HCEC 1CT (cell line): ENCODE measurements at places on chromosomes 13 and 19.

- no peak for DNase-seq
These were observed 1.0 kb downstream of the PDX1 start for GRCh38 chr13:27920677-27921420.

GRCh38 chr19:4981681-4981958, 12.7 kb downstream of the KDM4B start:
- DNase-seq, result no peak

GRCh38 chr13:45721203-45721731, 19.1 kb downstream of the CBY2 start:
- no peak for DNase-seq

DNA sequence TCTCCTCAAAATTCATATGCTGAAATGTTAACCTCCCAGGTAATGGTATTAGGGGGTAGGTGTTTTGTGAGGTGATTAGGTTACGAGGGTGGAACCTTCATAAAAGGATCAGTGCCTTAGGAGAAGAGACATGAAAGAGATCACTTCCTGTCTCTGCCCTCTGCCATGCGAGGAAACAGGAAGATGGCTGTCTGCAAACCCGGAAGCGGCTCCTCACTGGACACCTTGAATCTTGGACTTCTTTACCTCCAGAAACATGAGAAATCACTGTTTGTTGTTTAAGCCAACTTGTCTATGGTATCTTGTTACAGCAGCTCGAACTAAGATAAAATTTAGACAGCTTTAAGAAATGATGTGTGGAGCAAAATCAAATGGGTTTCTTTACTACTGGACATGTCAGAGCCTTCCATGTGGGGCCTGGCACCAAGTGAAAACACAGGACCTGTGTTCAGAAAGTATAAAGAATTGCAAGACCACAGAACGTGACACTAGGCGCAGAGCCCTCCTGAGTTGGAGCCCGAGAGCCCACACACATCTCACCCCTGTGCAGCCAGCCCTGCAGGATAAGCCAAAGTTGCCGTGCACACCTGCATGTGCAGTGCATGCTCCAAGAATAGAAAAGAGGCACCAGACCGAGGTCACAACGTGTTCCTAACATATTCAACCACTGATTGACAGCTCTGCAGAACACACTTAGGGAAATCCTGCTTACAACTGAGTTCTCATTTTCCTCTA, 112.5 kb upstream of the UQCRFS1 start:
- no peak for DNase-seq

DNA sequence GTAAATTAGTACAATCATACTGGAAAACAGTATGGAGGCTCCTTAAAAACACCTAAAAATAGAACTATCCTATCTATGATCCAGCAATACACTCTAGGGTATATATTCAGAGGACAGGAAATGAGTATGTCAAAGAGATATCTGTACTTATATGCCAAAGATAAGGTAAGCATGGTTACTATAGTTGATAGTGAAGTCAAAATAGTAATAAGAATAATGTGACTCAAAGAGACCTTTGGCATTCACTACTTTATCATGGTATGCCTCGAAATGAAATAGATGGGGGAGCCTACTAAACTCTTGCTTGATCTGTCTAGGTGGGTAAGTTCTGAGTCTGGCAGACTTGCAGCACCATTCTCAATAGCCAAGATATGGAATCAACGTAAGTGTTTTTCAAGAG, 30.3 kb downstream of the FXYD5 start:
- DNase-seq, result no peak

GRCh38 chr13:110677731-110678545, 28.0 kb downstream of the CARS2 start:
- no peak for DNase-seq

DNA sequence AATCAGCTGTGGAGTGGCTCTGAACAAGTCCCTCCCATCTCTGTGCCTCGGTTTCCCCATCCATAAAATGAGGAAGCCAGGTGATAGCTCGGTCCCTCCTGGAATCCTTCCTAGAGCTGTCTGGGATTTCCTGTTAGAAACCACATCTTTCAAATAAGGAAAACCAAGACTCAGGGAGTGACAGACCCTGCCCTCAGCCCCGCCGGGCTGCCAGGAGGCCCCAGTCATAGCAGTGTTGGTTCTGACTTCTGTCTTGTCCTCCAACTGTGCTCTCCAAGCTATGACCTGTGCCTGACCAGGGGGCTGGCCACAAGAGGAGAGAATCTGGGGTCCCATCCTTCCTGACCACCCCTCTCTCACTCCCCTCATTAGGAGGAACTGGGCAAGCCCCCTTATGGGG, 1.1 kb upstream of the SHD start:
- DNase-seq, result no peak

DNA sequence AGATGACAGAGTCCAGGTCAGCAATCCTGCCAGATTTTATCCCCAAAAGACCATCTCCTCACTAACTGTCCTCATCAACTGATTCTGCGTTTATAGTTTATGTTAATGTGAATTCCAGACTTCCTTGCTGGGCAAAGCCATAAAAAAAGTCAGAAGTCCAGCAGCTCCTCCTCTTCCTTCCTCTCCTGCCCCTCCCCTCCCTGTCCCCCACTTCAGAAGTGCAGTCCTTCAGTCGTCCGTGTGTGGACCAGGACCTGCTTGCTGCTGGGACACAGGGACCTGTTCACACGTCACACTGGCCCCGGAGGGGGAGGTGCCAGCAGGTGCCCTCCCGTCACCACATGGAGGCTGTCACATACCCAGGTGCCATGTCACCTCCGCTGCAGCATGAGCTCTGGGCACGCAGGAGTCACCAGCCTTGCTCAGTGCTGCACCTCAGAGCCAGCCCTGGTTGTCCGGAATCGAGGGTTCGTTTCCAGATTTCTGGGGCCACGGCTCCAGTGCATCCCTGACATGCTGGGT, 4.0 kb upstream of the MCF2L start:
- DNase-seq, result no peak

DNA sequence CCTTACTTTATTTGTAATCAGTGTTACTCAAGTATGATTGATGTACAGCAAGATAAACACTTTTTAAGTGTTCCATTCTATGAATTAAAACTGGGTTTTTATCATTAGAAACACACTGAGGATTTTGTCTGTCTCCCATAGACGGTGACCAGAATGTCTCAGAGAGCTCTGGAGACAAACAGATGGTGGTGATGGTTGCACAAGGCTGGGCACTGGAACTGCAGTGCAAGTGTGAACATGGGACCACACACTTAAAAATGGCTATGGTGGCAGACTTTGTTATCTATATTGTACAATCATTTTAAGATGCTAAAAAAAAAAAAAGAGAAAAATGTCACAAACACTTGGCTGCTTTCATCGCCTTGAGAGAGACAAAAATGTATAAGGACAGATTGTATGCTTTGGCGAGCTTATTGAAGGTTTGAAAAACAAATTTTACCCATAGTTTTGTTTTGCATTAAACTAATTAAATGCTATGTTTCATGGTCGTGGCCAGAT, 273.0 kb downstream of the SHISA2 start:
- DNase-seq, result no peak

- peak; percentile 60 for DNase-seq
These were observed 66.6 kb downstream of the SPRYD7 start for GRCh38 chr13:49869519-49869918.

- no peak for DNase-seq
These were observed 224.5 kb downstream of the GPC5 start for GRCh38 chr13:91622778-91623550.

GRCh38 chr13:50762969-50763567, 80.4 kb downstream of the DLEU7 start:
- DNase-seq, result no peak

GRCh38 chr13:31965361-31966066, 66.1 kb upstream of the FRY start:
- DNase-seq, result no peak

- DNase-seq, result no peak
These were observed 5.1 kb upstream of the LIN7B start for GRCh38 chr19:49109051-49109450.

- no peak for DNase-seq
These were observed 1576.7 kb downstream of the SLITRK1 start for GRCh38 chr13:82305588-82305987.

DNA sequence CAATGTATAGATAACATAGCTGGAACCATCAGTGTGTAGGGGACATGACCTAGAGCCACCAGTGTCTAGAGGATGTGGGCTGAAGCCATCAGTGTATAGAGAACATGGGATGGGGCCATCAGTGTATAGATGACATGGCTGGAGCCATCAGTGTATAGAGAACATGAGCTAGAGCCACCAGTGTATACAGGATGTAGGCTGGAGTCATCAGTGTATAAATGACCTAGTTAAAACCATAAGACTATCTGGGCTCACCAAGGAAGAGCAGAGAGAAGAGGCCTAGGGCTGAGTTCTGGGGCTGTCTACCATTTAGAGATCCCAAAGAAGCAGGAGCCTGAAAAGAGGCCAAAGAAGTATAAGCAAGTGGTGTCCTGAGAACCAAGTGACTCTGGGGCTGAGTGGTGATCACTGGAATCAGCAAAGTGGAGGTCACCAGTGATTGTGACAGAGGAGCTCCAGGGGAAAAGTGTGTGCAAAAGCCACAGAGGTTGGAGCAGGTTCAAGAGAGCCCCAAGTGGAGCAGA, 41.0 kb downstream of the RFX2 start:
- DNase-seq, result no peak

DNA sequence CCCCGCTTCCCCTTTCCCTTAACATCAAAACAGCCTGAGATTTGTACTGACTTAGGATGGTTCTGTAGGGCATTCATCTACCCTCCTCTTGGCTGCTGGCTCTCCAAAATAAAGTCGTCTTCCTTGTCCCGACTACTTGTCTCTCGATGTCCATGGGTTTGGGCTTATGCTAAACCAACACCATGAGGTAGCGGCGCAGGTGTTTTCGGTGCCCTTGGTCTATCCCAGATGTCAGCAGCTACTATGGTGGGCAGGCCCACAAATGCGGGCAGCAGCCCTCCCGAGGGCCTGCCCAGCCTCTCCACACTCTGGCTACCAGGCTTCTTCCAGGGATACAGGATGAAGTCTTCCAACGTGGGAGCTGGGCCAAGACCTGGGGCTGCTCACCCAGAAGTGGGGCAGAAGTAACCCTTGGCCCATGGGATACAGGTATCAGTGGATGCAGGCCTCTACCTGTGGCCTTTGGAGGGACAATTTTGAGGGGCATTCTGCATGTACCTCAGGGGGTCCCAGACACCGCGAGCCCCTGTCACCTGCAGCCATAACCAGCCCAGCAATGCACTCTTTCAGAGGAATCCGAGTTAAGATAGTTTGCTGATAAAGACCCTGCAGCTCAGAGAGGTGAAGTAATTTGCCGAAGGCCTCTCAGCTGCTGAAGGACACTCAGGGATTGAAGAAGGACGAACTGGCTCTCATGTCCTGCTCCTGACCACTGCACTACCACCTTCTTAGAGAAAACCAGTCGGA, 47.8 kb upstream of the VSTM2B start:
- DNase-seq, result no peak

- DNase-seq, result no peak
These were observed 2.5 kb upstream of the ISYNA1 start for GRCh38 chr19:18440415-18440877.

DNA sequence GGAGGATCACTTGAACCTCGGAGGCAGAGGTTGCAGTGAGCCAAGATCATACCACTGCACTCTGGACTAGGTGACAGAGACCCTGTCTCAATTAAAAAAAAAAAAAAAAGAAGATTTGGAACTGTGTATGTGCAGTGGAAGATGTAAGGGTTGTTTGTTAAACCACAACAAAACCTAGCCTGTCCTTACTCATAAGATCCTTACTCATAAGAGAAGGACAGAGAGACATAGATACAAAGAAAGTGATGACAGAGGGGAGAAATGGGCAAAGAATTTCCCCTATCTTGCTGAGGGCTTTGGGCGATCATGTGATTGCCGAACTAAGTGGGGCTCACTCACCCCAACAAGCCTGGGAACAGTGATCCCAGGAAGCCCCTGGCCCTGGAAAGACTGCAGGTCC, 7.9 kb downstream of the ITPKC start:
- DNase-seq, result no peak

- no peak for DNase-seq
These were observed 9.9 kb downstream of the PPFIA3 start for GRCh38 chr19:49129238-49129583.

DNA sequence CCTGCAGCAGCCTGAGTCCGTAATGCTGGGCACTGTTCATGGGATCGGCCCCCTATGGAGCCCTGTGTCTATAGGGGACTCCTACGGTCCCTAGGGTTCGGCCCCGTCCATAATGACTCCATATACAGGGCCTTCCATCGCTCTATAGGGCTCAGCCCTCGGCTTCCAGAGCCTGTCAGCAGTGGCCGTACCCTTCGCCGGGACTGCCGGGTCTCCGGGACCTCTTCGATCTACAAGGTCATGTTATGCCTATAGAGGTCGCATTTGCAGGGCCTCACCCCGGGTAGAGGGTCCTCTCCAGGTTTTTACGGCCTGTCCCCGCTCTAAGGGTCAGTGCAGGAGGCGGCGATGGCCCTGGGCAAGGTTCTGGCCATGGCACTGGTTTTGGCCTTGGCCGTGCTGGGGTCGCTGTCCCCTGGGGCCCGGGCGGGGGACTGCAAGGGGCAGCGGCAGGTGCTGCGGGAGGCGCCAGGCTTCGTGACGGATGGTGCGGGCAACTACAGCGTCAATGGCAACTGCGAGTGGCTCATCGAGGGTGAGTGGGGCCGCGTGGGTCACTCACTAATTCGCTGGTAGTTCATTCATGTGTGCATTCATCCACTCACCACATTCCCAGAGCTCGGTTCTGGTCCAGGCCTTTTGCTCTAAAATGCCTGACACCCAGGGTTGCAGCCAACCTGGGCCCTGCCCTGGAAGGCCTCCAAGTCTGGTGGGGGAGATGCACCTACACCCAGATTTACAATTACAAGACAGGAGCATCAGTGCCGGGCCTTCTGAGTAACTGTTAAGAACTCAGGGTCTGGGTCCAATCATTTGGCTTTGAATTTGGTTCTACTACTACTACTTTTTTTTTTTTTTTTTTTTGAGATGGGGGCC, 699 bp downstream of the MEGF8 start:
- DNase-seq, result no peak

DNA sequence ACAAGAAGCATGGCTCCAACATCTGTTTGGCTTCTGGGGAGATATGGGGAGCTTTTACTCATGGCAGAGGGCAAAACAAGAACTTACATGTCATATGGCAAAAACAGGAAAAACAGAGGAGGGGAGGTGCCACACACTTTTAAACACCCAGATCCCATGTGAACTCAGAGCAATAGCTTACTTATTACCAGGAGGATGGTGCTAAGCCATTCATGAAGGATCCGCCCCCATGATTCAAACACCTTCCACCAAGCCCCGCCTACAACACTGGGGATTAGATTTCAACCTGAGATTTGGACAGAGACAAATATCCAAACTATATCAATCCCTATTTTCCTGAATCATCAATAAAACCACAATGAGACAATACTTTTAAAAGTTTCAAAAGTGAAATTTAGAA, 712.1 kb downstream of the PCDH9 start:
- no peak for DNase-seq

DNA sequence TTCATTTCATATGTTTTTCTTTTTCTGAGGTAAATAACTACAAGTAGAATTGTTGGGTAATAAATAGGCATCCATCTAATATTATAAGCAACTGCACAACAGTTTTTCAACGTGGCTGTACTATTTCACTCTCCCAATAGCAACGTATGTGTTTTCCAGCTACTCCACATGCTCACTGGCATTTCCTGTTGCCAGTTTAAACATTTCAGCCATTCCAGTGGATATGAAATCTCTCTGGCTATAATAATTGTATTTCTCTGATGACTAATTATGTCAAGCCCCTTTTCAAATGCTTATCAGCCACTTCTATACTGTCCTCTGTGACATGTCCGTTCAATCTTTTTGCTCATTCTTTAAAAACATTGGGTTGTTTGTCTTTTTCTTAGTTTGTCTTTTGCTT, 26.8 kb upstream of the ALOX5AP start:
- peak; percentile 56 for DNase-seq

GRCh38 chr13:26382366-26382765, 128.4 kb downstream of the CDK8 start:
- DNase-seq, result no peak
